ENCODE measurements at places on chromosomes 2 and 18. TPM values are rescaled to one million over a fixed set of nuclear protein-coding genes. Genes with fewer than 3 reads are reported as not detected.

The ANKRD62 gene
- not detected for polyA plus RNA-seq

The PROKR1 gene
- polyA plus RNA-seq, result not detected

The SPP2 gene
- polyA plus RNA-seq, result not detected

The CPO gene
- polyA plus RNA-seq, result not detected

The CYP27A1 gene
- 3.6 TPM for polyA plus RNA-seq

The KRCC1 gene
- polyA plus RNA-seq, result 27.9 TPM

The TLK1 gene
- 68.8 TPM for polyA plus RNA-seq

The FSHR gene
- polyA plus RNA-seq, result not detected

Measured in Purkinje cell (primary cell).